RKO (cell line): ENCODE measurements at places on chromosomes 2 and 18.
A peak's percentile ranks its signal among the peaks of the same experiment; 100 is the strongest.

DNA sequence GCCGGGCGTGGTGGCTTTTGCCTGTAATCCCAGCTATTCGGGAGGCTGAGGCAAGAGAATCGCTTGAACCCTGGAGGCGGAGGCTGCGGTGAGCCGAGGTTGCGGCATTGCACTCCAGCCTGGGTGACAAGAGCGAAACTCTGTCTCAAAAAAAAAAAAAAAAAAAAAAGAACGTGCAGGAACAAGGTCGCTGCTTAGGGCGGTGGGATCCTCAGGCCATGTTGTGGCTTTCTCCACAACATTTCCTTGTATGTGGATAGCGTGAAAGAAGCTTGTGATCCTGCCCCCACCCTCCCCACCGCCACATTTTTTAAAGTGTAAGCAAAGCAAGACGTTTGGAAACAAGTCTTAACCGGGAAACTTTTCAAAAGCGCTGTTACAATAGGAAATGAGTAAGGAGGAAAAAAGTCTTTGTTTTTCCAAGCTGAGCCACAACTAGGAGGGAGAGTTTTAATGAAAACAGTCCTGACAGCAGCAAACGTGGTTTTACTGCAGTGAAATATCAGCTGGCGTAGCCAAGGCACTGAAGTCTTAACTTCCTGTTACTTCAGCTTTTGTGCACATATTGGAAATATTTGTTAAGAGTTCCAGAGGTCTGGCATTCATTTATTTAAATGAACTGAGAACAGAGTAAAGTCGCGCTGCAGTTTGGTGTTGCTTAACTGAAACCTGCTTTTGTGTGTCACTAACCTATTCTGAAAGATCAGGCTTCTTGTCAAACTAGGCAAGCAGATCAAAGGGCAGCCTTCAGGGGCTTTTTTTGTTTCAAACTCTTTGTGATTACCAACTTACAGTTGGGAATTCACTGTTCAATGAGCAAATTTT lies 3.8 kb downstream of the TGIF1 start:
- peak; percentile 77 for DNase-seq

DNA sequence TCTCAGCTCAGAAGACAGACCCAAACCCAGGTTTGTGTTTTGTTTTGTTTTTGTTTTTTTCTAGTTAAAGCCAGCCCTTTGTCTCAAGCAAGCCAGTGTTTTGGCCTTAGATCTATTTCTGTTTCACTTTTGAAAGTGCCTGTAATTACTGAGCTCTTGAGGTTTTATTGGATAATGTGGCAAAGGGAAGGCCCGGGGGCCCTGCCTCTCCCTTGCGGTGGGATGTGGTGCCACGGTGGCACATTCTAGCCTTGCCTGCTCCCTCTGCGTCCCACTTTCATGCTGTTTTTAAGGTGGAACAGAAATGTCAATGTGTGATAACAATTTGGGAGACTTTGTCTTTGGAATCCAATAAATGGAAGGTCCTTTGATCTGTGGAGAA lies 2.5 kb downstream of the HPCAL1 start:
- no peak for DNase-seq

DNA sequence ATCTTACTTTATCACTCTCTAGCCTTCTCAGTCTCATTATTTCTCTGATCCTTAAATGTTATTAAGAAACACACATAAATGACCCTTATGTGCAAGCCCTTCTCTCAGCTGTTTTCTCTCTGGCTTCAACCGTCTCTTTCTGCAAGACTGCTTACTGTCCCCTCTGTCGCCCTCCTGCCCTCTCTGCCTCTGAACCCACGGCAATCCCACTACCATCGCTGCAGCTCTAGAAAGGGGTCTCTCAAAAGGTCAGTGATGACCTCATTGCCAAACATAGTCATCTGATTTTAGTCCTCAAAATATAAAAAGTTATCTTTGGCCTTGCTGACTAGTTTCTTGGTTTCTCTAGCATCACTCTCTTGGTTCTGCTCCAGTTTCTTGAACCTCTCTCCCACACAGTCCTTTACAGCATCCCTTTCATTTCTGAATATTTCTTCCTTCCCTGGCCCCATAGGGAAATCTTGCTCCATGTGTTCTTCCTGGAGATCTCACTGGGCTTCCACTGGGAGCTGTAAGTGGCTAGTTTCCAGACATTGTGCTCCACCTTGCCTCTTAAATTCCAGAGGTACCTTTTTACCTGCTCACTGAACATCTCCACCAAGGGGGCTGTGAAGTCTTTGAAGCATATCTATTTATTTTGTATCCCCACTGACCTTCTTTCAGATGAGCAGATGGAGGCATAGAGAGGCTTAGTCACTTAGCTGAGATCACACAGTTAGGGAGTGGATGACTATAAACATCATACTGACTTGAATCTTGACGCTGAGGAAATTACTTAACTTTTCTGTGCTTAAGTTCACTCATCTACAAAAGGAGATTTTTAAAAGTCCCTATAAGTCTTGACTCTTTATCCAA lies 96.2 kb downstream of the PDE1A start:
- peak; percentile 9 for DNase-seq

GRCh38 chr2:221323513-221323912 lies 248.6 kb downstream of the EPHA4 start:
- no peak for DNase-seq

DNA sequence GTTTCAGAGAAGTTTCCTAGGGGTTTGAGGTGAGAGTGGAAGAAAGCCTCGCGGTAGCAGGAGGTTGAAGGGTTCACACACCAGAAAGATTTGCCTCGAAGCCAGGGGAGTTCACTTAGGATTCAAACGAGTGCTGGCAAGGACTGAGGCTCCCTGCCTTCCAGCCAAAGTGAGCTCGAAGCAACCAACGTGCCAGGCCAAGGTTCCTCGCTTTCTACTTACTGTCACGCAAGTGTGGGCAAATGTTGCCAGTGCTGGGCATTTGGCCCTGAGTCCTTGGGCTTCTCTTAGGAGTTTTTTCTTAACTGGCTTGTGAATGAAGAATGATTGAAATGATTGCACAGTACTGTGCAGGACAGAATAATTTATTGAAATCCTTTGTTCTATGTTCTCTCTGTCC lies 53.6 kb downstream of the TMEM178A start:
- DNase-seq = no peak

GRCh38 chr2:172430678-172431077 lies 3.3 kb downstream of the ITGA6 start:
- DNase-seq = no peak

DNA sequence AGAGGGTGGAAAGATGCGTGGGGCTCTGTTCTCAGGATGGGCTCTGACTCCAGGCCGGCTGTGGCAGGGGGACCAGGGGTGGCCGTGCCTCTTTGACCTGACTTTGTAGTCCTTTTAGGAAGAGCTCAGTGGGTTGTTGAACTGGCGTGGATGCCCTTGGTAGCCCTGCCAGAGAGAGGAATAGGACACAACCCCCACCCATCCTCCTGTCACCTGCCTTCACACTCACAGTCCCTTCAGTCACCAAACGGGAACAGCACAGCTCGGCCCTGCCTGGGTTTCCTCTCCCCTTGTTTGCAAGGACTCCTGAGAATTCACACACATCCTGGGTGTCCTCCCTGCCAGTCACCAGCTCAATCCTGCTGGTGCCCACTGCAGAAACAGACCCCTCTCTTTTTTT lies 20.1 kb upstream of the MRPL33 start:
- DNase-seq = no peak

- DNase-seq = no peak
Measured at GRCh38 chr2:144404586-144405314, 115.2 kb downstream of the ZEB2 start.

DNA sequence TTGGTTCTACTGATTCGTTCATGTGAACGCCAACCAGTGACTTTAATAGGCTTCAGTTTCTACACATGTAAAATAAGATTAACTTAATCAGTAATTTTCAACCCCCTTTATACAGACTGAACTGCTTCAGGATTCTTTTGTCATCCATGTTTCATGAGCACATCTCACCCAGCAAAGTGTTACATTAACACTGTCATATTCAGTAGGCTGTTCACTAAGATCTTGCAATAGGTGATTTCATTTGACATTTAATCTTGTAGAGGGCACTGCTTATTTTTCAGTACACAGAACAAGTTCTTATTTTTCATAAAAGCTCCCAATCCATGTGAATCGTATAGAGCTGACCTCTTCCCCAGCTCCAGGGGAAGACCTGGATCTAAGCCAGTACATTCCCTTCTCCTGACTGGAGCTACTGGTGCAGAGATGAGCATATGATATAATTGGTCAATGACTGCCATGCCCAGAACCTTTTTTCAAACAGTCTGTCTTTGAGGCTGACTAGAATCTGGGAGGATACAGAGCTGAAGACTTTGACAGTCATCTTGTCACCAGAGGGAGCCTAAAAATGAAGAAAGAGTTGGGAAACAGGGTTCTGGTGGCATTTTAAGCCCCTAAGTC lies 72.2 kb upstream of the CHRNA1 start:
- DNase-seq = peak; percentile 12

DNA sequence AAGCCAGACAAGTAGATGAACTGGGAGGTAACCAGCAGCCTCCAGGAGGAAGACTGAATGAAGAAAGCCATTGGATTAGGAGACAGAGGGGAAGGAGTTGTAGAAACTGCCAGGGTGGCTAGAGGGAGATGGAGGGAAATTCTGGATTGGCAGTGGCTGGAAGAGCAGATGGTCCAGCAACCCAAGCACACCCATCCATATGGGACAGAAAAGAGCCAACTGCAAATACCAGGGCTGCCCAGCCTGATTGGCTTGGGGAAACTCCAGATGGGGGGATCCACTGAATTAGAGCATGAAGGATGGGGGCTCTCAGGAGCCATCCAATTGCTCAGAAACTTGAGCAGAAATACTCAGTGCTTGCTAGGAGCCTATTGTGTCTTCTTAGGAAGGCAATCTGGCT lies 173.5 kb upstream of the EPB41L3 start:
- no peak for DNase-seq

DNA sequence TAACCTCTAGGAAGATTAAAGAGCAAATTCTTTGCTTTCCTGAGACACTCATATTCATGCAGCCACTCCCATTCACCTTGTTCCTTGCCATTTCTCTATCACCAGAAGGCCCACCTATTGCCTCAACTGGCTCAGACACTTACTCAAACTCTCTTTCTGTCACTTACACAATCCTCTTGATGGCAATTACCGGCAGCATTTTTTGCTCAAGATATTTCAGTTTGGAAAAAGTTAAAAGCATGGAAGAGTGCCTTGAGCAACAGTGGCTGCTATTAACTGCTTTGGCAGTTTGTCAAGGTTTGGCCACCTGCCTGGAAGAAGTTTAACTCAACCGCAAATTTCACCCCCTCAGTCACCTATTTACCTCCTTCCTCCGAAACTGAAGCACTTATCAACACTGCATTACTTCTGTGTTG lies 1104.0 kb upstream of the PIK3C3 start:
- DNase-seq = no peak

DNA sequence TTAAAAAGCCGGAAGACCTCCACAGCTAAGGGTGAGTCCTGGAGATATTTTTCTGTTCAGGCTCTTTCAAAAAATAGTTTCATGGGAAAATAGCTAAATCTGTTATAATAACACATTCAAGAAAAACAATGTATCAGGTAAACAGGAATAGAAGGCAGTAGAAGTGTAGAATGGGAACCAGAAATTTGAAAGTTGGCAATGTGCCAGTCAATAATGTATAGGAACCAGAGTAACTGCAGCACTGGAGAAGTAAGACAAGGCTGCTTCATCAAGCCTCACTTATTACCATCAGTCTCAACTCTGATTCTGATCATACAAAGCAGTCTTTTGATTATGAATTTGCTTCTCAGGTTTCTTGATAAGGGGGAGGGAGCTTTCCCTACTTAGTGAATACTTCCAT lies 81.4 kb upstream of the VRK2 start:
- DNase-seq = no peak

GRCh38 chr18:39344487-39344886 lies 1778.9 kb upstream of the CELF4 start:
- no peak for DNase-seq

- DNase-seq = no peak
Measured at GRCh38 chr2:43073401-43073825, 153.0 kb downstream of the ZFP36L2 start.

DNA sequence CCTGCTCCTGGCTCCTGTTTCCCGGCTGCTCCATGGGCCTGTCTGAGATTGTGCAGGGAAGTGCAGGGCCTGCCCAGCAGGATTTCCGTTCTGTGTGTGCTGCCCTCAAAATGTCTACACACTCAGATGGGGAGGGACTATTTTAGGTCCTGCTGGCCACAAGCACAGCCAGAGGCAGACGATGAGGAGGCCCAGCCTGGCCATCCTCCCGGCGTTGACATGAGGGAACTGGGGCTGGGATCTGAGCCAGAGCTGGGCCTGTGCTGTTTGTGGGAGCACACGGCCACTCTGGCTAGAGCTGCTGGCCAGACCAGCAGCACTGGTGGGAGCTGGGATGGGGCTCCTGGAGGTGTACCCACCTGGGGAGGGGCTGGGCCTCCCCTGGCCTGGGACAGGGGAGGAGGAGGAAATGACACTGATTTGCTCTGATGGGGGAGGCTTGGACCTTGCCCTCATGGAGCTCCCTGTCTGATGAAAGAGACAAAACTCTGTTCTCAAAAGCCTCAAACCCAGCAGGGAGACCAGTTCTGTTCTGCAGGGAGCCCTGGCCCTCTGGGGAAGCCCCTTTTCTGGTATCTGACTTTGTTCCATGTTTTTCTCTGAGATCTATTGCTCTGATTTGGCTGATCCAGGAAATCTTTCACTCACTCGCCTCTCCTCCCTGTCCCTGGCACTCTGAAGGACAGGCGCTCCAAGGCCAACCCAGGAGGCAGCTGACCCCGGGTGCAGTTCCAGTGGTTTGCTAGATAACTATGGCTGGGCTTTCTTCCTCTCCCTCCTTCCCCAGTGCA lies 161.8 kb downstream of the DYSF start:
- no peak for DNase-seq

- no peak for DNase-seq
Measured at GRCh38 chr2:41413813-41414485, 633.9 kb upstream of the PKDCC start.

GRCh38 chr2:236657801-236658200 lies 88.2 kb downstream of the ACKR3 start:
- no peak for DNase-seq

GRCh38 chr2:146366276-146366675 lies 1478.6 kb upstream of the ACVR2A start:
- no peak for DNase-seq

DNA sequence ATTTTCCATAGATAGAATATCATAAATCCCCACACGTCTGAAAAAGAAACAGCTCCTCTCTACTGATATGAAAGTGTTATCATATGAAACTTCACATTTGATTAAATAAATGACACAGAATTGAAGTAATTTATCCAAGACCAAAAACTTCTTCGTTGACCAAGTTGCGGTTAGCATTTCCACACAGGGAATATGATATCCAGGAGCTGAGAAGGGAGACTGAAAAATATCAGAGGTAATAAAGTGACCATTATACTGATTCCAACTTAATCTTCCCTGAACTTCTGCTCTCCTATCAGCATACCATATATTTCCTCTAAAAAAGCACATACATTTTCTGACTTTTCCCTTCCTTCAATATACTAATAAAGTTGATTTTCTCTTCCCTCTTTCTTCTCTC lies 356.2 kb upstream of the CHST9 start:
- no peak for DNase-seq

GRCh38 chr2:1586251-1586922 lies 157.9 kb downstream of the PXDN start:
- DNase-seq = no peak

GRCh38 chr2:118865106-118865505 lies 17.7 kb upstream of the EN1 start:
- peak; percentile 74 for DNase-seq
